Kasumi-1 (cell line): ENCODE measurements at places on chromosomes 13 and 19.

- DNase-seq: peak; percentile 69
Observed at GRCh38 chr19:35216833-35217648, 11.5 kb downstream of the FAM187B start.

DNA sequence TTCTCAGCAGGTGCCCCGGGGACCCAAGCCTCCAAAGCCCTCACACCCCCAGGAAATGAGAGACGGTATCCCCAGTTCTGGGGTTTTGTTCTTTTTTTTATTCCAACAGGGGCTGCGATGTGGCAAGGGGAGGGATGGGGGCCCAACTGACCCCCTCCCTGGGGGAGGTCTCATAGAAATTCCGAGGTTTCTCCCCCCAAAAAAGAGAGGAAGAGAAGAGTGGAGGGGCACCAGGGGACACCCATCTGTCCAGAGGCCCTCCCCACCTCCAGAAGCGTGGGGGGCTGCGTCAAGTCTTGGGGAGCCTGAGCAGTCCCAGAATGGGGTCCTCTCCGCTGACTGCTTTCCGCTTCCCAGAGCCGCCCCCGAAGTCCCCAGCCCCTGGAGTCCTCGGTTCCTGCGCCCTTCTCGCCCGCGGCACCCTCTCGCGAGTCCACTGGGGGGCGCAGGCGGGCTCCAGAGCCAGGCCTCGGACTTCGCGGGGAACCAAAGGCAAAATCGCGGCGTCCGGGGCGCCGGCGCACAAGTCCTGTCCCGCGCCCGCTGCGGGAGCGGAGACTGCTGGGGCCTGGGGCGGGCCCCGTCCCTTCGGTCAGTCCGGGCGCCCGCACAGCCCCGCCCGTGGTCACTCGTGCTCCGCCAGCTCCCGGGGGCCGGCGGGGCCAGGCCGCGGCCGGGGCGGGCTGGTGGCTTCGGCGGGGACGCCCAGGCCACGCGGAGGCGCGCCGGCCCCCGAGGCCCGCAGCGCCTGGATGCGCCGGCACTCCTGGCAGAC is 4.4 kb upstream of the ATP1A3 start:
- no peak for DNase-seq

- peak; percentile 76 for DNase-seq
Observed at GRCh38 chr19:40420766-40421765, 4.7 kb downstream of the SERTAD1 start.

GRCh38 chr13:40652588-40652940 is 13.9 kb downstream of the FOXO1 start:
- no peak for DNase-seq

DNA sequence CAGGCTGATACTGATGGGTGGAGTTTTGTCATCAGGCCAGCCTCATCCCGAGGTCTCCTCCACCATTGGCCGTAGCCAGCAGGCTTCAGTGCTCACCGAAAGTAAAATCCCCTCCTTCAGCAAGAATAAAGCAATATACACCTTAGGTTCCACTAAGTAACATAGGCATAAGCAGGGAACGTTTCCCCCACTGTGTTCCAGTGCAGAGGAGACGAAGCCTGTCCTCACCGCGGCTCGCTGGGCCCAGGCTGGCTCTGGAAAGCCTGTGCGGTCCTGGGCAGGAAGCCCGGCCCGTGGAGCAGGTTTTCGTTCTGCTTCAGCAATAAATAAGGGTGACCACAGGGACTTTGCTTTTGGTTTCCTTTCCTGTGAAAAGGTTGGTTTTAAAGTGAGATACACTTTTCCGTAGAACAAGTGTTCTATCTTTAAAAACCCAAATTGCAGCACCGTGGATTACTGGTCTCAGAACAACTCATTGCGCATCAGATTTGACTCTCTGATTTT is 16.3 kb upstream of the TEX29 start:
- no peak for DNase-seq

- no peak for DNase-seq
Observed at GRCh38 chr13:45849408-45849807, 2.1 kb downstream of the SIAH3 start.

- no peak for DNase-seq
Observed at GRCh38 chr13:72745260-72745659, 17.5 kb downstream of the BORA start.
